ENCODE measurements at places on chromosomes 12 and 14.

DNA sequence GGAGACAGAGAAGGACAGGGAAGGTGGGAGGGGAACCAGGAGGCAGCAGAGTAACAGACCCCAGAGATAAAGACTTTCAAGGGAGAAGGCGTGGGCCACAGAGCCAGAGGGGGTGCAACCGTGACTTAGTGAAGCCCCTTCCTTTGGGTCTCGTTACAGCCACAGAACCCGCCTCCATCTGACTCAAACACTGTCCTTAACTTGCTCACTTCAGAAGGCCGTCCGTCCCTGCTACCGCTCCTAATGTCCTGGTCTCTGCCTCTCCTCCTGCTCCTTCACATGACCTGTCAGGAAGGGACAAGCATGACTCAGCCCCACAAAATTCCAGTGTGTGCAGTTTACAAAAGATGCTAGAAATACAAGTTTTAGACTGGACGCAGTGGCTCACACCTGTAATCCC lies 18.0 kb downstream of the RIMBP2 start:
- DNase-seq = no peak

GRCh38 chr12:113103756-113104450 lies 31.7 kb downstream of the RASAL1 start:
- peak; percentile 35 for DNase-seq

DNA sequence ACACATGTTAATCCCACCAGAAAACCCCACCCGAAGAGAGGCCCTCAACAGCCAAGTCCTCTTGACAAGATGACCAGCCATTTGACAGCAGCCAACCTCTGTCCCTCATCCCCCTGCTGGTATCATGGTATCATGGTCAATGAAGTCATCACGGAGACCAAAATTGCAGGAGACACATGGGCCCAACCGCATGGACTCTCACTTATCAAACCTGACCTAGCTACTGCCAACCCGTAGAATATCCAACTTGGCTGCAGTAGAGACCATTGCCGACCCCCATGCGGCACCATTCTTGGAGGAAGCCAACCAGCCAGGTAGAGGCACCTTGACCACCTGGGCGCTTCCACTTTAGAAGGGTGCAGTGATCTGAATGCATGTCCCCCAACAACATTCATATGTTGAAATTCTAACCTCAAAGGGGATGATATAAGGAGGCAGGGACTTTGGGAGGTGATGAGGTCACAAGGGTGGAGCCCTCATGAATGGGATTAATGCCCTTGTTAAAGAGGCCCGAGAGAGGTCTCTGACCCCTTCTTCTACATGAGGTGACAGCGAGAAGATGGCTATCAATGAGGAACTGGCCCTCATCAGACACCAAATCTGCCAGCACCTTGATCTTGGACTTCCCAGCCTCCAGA lies 33.3 kb downstream of the DIO3 start:
- no peak for DNase-seq

DNA sequence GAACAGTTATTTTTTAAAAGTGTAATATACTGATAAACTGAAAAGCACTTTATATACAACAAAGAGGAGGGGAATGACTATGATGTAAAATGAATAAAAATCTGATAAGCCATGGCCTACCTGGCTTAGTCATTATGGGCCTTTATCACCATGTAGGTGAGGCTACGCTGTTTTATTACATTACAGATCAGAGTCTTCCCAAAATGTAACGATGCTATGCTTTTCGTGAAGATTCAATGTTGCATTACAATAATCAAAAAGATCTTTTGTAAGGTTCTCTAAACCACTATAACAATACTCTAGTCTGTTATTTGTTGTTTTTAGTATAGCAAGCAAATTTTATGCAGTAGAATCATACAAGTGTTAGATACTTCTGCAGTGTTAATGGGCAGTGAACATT lies 34.2 kb downstream of the ARID4A start:
- DNase-seq = no peak

DNA sequence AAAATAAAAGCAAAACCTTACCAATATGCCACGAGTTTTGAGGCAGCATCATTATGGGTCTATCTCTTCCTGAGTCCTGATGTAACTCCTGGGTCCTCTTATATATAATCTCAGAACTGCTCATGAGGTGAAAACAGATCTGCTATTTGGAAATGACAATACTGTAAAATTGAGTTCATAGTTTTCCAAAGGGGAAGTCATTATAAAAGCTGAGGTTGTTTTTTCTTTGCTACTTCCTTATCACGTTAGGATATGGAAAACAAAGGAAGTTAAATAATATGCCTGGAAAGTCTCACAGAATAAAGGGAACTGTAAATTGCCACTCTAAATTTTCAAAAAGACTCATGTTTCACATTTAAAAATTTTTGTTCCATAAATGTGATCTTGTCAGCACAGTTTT lies at the start of gene CD163L1:
TSS of gene CD163L1 (minus strand) at position 78 of the 400 bp plus-strand sequence. CDS start at position 52, 26 bp downstream.
- no peak for DNase-seq

GRCh38 chr12:50257236-50258166 lies 25.8 kb downstream of the LIMA1 start:
- no peak for DNase-seq

GRCh38 chr12:22284871-22285270 lies 49.6 kb downstream of the ST8SIA1 start:
- no peak for DNase-seq

GRCh38 chr14:44669496-44669895 lies 162.4 kb upstream of the FSCB start:
- DNase-seq = no peak

DNA sequence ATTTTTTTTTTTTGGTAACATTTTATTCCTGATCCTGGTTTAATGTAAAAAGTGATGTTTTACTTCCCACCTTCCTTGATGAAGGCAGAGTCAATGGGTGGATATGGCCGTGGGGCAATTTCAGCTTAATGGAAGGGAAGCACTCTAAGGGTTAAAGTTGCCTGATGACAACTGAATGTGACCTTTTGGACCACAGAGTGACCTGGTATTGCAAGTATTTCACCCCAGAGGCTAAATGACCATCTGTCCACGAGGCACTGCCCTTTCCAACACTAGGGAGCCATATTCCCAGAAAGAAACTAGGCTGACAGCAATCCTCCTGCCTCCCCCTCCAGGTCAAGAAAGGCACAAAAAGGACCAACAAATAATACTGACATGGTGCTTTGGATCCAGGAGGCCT lies 4.8 kb downstream of the CCDC177 start:
- no peak for DNase-seq

DNA sequence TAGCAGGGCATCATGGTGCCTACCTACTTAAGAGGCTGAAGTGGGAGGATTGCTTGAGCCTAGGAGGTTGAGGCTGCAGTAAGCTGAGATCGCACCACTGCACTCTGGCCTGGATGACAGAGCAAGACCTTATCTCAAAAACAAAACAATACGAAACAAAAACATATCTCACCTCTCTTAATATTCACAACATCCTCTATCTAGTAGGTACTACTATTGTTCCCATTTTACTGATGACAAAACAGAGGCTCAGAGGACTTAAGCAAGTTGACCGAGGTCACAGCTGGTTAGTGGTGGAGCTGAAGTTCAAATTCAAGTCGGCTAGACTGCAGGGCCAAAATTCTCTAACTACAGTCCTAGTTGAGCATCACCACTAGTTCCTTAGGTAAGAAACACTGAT lies 172.3 kb upstream of the EEA1 start:
- DNase-seq = no peak

- DNase-seq = no peak
Measured at GRCh38 chr12:52838609-52839435, 4.7 kb upstream of the KRT79 start.

DNA sequence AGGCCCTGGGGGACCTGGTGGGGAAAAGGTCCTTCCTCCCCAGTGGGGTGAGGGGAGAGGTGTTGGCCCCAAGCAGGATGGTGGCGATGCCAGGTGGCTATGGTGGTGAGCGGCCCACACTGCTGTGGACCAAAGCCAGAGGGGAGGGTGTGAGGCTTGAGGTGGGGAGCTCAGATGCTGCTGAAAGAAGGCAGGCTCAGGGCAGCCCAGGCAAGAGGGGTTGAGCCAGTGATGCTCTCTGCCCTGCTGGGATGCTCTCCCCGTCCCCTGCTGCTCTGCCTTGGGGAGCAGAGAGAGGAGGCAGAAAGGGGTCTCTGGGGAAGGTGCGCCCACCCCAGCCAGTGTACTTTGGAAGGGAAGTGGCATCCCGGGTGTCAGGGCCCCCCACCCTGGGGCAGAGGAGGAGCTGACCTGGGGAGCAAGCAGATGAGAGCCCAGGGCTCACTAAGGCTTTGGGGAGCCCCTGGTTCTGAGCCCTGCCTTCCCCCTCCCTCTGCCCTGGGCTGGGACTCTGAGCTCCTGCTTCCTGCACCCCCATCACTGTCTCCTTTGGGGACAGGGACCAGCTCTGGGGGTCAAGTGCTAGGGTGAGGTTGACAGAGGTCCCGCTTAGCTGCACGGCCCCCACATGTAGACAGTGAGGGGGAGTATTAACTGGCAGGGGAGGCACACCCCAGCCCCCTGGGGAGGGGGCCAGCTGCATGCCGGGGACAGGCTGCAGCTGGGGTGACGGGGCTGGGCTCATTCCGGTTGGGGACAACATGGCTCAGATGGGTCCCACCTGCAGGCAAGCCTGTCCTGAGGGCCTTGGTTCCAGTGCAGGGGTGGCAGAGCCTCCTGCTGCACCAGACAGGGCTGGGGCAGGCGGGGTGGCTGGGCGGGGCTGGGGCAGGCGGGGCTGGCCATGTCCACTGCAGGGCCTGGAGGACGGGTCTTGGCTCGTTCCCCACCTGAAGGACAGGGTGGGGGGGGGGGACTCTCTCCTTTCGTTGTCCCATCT lies 124.4 kb downstream of the KIF26A start:
- DNase-seq = no peak

- DNase-seq = no peak
Measured at GRCh38 chr12:89950421-89950820, 241.8 kb upstream of the ATP2B1 start.

- no peak for DNase-seq
Measured at GRCh38 chr12:92408072-92408900, 262.6 kb upstream of the BTG1 start.

DNA sequence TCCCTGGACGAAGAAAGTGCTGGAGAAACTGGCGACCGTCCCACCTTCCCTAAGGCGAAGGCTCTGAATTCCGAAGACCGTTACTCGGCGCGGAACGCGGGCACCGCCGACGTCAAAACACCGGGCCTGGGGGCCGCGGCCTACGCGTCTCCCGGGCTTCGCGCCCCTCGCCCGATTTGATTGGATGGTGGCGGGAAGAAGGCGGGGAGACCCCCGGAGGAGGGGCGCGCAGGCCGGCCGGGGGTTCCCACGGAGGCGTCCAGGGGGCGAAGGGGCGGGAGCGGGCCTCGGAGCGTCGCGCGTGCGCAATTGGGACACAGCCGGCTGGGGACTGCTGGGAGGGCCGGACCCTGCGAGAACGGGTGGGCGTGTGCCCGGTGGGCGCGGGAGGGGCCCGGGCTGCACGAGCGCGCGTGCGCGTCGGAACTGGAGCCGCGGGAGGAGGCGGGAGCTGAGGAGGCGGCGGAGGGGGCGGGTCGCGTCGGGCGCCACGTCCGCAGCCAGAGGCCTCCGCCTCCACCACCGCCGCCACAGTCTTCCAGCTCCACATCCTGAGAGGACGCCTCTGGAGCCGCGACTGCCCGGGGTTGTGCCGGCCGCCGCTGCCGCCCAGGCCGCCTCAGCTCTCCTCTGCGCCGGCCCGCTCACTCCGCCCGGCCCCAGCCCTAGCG lies at the start of gene TMEM263:
TSS of gene TMEM263 (plus strand) at position 531 of the 671 bp plus-strand sequence. CDS start 11,210 bp downstream, outside the sequence.
- peak; percentile 96 for DNase-seq

DNA sequence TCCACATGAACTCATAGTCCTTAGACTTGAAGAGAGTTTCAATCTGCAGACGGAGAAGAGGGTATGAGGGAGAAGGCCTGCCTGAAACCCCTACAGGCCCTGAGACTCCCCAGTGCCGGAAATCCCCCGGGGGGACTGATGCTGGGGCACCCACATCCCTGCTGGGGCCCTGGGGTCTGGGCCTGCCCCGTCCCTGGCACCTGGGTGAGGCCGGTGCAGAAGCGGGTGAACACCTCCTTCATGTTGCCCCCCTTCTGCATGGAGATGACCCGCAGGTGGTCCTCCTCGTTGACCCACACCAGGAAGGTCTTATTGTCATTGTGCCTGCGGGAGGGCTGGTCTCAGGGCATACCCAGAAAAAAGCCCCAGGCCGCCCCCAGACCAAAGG lies 2.4 kb downstream of the CKB start:
- no peak for DNase-seq

DNA sequence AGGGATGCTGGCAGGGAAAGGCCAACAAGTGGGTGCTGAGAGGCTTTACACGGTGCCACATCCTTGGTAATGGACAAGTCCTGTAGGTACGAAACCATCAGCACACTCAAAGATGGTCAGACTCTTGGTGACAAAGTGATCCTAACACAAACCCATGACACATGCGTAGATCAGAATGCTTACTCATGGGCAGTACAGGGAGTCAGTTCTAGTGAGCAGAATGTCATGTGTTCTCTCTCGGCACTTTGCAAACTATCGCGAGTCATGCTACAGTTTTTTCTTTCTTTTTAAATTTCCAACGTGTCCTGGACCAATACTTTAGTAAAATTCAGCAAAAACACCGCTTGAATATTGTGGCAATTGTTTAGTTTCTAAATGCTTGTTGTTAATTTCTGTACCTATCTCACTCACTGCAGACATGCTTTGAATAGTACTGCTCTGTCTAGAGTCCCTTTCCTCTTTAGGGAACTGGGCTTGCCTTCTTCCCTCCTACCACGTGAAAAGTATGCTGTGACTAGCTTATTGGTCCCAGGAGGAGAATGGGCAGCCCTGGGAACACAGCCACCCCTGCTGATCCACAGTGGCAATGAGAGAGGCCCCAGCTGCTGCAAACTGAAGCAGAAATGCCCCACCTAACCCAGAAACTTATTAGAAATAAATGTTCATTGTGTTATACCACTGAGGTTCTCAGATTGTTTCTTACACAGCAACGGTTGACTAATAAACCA lies 62.4 kb downstream of the UBR7 start:
- DNase-seq = no peak

- no peak for DNase-seq
Measured at GRCh38 chr12:22670762-22671161, 45.8 kb downstream of the ETNK1 start.

DNA sequence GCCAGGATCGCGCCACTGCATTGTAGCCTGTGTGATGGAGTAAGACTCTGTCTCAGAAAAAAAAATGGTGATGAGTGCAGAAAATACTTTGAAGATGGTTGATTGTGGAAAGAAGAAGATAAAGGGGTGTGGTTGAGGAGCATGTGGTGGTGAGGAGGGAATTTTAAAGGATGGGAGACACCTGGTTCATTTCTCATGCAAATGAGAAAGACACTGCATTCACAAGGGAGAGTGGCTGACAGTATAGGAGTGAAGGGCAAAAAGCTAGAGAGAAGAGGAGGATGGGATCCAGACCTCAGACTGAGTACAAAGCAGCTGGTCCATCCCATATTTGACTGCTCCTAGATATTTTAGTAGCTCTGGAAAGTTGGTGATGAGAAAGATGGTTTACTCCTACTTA lies 206.0 kb downstream of the SNAPC1 start:
- DNase-seq = no peak

DNA sequence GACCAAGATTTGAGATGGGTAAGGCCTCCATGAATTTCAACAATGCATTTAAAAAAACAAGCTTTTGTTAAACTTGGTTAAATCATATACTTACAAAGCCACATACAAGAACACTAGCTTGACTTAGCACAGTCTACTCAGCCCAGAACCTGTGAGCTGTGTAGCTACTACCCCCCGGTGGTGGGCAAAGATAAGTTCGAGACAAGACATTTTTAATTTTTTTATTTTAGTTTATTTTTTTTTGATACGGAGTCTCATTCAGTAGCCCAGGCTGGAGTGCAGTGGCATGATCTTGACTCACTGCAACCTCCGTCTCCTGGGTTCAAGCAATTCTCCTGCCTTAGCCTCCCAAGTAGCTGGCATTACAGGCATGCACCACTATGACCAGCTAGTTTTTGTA lies 3.7 kb upstream of the NECAP1 start:
- no peak for DNase-seq

GRCh38 chr12:14853961-14854360 lies 10.6 kb upstream of the ART4 start:
- no peak for DNase-seq

All from activated gamma-delta T cell (primary cell).